ENCODE measurements at places on chromosomes 2 and 18.

DNA sequence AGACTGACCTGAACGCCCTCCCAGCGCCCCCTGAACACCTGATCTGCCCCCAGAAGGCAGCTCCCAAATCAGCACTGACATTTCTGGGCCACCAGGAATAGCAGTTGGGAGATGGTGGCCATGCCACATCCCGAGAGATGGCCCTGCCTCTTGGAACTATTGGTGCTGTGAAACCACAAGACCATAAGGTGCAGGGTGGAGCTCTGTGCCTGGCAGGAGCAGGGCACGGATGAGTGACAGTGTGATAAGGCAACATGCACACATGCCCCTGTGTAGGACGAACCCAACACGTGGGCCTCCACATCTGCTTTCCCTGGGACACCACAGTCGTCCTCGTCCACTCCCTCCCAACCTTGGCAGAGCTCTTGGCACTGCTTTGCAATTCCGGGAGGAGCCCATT lies 26.9 kb downstream of the ANO7 start:
- no peak for DNase-seq

DNA sequence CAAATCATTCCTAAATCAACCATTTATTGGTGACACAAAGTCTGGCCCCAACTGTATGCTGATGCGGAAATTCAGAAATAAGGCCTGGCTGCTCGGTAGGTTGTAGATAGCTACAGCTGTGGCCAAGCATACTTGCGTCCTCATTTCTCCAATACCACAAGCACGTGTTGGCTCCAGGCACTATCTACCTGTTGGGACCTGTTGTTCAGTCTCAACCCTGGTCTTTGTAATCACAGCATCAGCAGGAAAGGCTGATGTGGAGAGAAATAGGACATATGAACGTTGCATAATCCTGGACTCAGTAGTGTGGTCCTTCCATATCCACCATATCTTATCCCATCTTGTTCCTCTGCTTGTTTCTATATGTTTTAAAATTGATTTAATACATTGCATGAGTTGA lies 212.6 kb downstream of the PMAIP1 start:
- no peak for DNase-seq

- DNase-seq: peak; percentile 84
These were observed 154.0 kb downstream of the PMAIP1 start for GRCh38 chr18:60053747-60054304.

DNA sequence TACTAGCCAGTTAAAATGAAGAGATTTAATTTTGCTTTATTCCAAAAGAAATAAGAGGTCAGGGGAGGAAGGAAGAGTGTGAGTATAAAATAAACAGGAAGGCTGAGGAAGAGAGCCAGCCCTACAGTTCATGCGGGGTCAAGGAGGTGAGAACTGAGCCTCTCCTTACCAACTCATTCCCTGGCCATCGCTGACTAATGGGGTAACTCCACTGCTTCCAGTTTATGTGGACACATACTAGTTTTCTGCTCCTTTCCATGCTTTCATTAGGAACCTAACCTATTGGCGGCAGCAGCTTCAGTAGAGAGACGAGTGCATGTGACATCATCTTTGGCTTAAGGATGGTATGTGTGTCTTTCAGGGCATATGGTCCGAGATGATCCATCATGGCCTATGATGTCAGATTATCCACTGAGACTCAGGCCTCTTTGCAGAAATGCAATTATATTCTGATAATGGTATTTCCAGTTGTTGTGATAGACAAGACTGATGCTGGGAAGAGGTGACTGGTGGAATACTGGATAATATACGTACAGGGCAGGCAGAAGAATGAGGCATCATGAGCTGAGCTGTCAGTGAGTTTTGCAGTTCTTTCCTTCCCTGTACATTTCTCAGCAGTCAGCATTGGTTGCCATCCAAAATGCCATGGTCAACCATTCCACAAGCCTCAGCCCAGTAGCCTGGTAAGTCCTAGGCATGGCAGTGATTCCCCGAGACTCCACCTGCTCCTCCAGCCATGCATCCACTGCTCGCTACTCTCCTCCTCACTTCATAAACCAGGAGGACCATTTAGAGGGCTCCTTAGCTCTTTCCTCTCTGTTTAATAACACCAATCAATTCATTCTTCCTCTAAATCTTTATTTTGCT lies 184.6 kb upstream of the OSR1 start:
- no peak for DNase-seq

DNA sequence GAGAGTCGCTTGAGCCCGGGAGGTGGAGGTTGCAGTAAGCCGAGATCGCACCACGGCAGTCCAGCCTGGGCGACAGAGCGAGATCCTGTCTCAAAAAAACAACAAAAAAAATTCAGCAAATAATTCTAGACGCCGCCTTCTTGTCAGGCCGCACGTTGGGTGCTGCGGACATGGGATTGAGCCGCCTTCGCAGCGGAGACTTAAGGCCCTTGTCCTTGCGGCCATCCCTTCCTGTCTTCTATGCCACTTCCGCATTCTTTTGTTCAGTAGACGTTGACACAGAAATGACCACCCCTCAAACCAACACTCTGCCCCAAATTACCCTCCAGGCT lies 15.8 kb downstream of the PTPN18 start:
- no peak for DNase-seq

- no peak for DNase-seq
These were observed 157.0 kb downstream of the ERBB4 start for GRCh38 chr2:212381428-212382102.

GRCh38 chr2:135149251-135149650 lies 97.2 kb downstream of the RAB3GAP1 start:
- DNase-seq: no peak

Measured in mesendoderm (in vitro differentiated cells).